ENCODE measurements at places on chromosomes 16 and 17. TPM values are rescaled to one million over a fixed set of nuclear protein-coding genes. Genes with fewer than 3 reads are reported as not detected.

Gene ENPP7
- total RNA-seq = not detected

Gene TBX6
- total RNA-seq = 0.51 TPM

Gene TEDC2
- total RNA-seq = 43.0 TPM

Gene KRTAP2-1
- not detected for total RNA-seq

Gene HBA2
- total RNA-seq = 467 TPM

Gene TNP2
- total RNA-seq = not detected

DNA sequence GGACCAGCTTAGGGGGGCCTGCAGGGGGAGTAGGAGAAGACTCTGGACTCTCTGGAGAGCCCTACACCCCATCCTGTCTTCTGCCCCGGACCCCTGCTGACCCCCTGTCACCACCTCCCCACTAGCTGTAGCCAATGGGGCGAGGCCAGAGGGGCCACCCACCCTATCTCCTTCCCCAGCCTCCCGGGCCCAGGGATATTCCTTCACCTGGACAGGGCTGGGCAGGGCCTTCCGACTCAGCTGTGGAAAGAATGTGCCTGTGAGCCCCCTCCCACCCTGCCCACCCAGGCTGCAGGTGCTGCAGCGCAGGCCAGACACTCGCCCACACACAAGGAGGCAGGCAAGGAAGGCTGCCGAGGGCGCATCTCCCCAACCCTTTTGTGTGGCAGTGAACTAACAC, 23.0 kb downstream of the TSPOAP1 start:
- no peaks in the 10 kb centered on the region for H3K36me3 ChIP-seq
- no peak for DNase-seq
- peaks cover 4% of the 10 kb centered on the region for H3K4me1 ChIP-seq
- no peak overlapping the region for H3K27ac ChIP-seq
- H3K4me3 ChIP-seq = no peak overlapping the region

DNA sequence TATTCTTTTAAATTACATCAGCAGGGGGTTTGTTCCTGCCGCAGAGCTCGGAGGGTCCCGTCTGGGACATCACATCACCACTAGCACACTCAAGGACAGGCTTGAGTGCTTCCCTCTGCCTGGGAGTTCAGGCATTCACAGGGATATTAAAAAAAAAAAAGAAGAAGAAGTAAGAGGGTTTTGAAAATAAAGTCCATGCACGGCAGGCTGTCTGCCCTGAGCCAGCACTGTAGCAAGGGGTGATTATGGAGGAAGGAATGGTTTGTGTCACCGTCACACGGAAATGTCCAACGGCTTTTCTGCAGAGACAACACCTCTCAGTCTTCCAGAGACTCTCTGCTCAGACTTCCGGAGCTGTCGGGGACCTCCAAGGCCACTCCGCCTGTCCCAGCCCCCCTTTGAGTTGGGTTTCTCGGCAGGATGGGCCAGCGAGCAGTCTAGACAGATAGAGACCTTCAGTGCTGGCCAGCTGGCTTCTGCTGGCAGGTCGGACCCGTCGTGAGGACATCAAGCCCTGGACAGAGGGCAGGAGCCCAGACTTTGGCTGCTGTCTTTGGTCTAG, 33.6 kb downstream of the MEOX1 start:
- no peak overlapping the region for H3K4me3 ChIP-seq
- H3K27me3 ChIP-seq = peaks cover 19% of the 10 kb centered on the region
- H3K4me1 ChIP-seq = no peaks in the 10 kb centered on the region

- H3K4me3 ChIP-seq = no peak overlapping the region
- DNase-seq = no peak
- H3K36me3 ChIP-seq = peaks cover 77% of the 10 kb centered on the region
Measured at GRCh38 chr17:4072487-4073157, 70.2 kb downstream of the ZZEF1 start.

GRCh38 chr17:7882629-7883028, 6.0 kb upstream of the CHD3 start:
- peaks cover 30% of the 10 kb centered on the region for H3K36me3 ChIP-seq
- no peak for DNase-seq
- H3K27ac ChIP-seq = no peak overlapping the region
- peaks cover 23% of the 10 kb centered on the region for H3K4me1 ChIP-seq
- H3K4me3 ChIP-seq = no peak overlapping the region
- H3K27me3 ChIP-seq = no peaks in the 10 kb centered on the region

GRCh38 chr17:77887110-77887463, 71.4 kb upstream of the TNRC6C start:
- no peaks in the 10 kb centered on the region for H3K36me3 ChIP-seq
- no peak overlapping the region for H3K27ac ChIP-seq
- DNase-seq = no peak

DNA sequence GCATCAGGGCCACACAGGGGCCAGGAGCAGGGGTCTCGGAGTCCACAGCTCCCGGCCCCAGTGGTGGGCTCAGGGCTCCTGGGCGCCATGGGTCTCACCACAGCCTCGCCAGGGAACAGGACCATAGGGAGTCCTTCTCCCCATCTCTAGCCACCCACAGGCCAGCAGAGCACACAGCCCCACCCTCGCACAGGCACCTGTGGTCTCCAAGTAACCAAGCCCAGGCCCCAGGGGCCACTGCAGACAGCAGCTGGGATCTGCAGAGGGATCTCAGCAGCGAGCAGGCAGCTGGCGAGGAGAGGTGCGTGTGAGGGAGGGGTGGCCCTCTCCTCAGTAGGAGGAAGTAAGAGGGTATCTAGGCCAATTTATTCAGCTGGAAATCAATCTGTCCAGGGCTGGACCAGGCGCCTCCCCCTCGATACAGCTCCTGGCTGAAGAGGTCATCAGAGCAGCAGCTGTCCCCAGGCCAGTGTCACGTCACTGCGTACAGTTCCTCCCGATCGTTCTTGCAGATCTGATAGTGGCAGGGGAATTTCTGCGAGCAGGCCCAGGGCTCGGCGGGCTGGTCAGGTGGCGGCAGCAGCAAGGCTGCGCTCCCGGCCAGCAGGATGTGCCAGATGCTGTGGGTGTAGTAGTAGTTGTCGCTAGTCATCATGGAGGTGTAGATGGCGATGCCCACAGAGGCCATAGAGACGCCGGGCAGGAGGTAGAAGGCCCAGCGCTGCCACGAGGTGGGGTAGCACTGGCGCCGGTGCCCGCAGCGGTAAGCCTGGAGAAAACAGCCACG, 1.4 kb upstream of the MRPL28 start:
- no peaks in the 10 kb centered on the region for H3K27me3 ChIP-seq
- peaks cover 83% of the 10 kb centered on the region for H3K36me3 ChIP-seq
- H3K27ac ChIP-seq = no peak overlapping the region
- H3K4me1 ChIP-seq = peaks cover 69% of the 10 kb centered on the region
- no peak overlapping the region for H3K4me3 ChIP-seq

Measured in K562 (cell line).